Neural crest cell (in vitro differentiated cells): ENCODE measurements at places on chromosomes 5 and 9.
A peak's percentile ranks its signal among the peaks of the same experiment; 100 is the strongest.

GRCh38 chr9:69016191-69017096 lies 2.5 kb upstream of the PRKACG start:
- DNase-seq, result no peak

DNA sequence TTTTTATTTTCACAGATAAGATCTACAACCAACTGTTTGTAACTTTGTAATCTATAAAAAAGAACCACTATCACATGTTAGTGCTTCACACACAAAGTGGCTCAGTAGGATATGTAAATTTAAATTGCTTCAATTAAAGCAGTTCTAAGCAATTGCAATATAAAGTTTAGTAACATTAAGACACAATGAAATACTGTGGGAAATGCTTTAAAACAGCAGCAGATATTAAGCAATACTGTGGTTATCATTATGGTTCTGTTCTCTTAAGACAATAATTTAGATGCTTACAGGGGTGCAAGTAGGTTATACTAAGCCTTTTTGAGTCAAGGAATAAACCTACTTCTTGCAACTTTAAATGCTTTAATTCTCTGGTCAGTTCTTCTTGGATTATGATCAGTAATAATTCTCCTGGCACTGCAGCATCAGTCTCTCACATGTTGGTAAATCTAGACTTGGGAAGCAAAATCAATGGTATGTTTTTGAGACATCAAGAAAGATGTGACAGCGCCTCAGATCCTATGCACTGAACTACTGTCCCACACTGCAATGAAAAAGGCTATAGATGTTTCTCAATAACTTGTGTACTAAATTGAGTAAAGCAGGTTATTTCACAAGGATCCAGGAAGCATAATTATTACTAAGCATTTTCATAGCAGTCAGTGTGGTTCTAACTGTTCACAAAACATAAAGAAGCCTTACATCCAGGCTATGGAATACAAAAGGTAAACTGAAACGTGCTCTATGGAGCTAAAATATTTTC lies 338.7 kb upstream of the PDE4D start:
- no peak for DNase-seq

DNA sequence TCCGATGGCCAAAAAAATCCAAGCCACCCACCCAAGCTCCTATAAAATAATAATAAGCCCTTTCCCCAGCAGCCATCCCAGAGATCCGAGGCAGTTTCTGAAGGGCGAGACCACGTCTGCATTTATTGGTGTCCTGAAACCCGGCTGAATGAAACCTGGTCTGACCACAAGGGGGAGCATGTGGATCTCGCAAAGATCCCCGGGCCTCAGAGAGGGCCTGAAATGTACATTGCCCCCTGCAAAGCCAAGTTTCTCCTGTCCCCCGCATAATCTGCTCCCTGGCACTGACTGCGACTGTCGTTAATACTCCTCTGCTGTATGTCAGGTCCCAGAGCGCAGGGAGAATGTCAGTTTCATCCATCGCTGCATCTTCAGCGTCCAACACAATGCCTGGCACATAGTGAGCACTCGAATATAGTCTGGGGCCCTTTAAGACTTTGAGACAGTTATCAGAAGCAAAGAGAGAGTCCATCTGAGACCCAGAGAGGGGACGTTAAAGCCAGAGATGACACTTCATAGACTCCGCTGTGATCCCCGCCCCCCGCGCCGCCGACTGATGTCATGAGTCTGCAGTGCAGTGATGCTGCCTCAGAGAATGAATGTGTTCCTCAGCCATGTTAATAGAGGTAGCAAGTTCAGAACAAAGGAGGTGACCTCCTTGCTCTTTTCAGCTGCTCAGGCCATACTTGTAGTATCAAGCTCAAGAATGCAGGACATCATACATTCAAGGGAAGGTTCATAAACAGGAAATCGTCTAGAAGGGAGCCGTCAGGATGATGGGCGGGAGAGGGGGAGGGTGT lies 74.5 kb upstream of the BARHL1 start:
- peak; percentile 81 for DNase-seq

GRCh38 chr5:72465601-72466563 lies 41.3 kb downstream of the ZNF366 start:
- DNase-seq, result no peak

DNA sequence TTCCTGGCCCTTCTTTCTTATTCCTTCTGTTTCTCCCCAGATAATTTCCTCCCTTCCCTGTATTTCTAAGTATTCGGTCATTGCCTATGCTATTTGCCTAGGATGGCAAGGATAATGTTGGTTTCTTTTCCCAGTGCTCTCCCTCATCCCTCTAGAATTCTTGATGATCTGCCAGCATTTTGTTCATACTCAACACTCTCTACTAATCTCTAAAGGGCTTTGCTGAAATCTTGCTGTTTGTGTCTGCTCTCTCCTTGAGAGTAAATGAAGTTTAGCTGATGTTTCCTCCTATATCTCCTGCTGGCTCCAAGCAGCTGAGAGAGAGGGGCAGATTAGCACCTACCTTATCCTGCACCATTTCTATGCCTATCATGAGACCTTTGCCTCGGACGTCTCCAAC lies 38.1 kb downstream of the AGXT2 start:
- no peak for DNase-seq

DNA sequence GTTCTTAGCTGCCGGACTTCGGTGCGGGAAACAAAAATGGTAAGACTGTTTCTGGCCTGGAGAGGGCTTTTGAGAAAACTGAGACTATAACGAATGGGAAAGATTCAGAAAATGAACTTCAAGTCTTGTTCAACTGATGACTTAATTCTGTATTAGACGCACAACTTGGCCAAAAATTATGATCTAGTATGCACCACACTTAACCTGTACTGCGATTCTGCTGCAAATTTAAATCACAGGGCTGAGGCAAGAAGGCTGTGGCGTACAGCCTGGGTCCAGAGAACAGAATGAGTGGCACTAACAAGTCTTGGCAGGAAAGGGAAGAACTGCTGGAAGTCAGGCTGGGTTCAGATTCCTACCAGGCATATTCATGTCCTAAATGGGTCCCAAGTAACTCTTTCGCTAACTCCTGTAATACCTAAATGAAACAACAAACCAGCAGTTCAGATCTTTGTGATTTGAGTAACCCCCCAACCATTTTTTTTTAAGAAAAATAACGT lies 781 bp upstream of the COL23A1 start:
- DNase-seq, result no peak

DNA sequence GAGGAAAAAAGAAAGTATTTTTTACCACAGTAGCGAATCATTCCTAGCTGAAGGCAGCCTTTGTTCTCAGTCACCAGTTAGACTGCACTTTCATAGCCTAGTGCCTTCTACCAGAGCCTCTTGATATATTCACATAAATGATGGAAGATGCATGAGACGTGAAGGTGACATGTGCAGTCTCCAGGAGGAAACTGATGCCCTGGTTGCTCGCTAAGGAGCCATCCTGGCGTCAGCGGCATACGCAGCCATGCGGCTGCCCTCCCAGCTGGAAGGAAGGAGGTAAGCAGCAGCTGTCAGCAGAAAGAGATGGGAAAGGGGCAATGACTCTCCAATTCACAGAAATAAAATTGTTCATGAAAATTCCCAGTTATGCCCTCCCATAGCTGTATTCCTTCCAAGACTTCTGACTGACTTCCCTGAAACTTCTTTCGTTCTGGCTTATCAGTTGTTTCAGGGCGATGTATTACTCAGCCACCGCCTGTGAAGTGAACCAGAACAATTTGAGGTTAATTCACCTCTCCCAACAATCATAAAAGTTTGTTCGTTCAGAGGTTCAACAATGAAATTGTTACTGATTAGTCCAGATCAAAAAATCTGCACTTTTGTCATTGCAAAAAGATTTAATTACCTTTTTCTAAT lies 331.2 kb downstream of the NR2F1-AS1 start:
- DNase-seq, result peak; percentile 7

- no peak for DNase-seq
These were observed 27.5 kb downstream of the GPX3 start for GRCh38 chr5:151047814-151048425.

DNA sequence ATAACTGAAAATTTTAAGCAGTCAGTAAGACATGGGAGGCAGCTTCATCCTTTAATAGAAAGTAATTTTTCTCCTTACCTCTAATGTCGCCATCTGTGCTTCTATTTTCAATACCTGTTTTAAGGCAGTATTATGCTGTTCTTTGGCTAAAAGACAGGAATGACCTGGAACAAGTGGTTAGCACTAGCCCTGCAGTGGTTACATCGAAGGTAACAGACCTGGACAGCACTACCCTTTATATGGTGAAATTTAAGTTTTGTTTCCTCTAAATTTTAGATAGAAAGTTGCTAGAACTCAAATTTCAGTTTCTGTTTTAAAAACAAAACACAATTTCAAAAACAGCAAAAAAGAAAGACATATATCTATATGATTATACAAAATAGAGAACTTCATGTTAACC lies 534.1 kb upstream of the CDH6 start:
- no peak for DNase-seq

GRCh38 chr5:59071755-59072549 lies 489.1 kb downstream of the RAB3C start:
- no peak for DNase-seq

GRCh38 chr9:16236311-16236710 lies 634.2 kb downstream of the BNC2 start:
- DNase-seq, result no peak

DNA sequence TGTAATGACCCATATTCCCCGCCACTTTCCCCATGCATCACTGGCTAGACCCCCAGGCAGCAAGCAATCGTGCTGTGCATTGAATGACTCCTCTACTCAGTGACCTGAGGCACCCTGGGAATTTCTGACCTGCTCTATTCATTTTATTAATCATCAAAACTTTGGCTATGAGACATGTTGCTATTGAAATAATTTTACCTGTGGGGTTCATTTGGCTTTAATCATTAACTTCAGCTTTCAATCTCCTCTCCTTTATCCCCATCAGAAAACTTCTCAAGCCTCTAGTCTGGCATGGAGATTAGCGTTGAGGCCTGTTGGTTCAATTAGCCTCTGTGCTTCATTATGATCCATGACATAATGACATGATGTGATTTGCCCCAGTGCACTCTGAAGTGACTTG lies 429.0 kb downstream of the ZNF608 start:
- DNase-seq, result no peak

GRCh38 chr5:15320871-15321270 lies 179.1 kb upstream of the FBXL7 start:
- DNase-seq, result no peak

GRCh38 chr5:129096382-129096991 lies 1.9 kb downstream of the ISOC1 start:
- DNase-seq, result no peak

GRCh38 chr9:130857864-130858738 lies 23.0 kb downstream of the ABL1 start:
- no peak for DNase-seq

DNA sequence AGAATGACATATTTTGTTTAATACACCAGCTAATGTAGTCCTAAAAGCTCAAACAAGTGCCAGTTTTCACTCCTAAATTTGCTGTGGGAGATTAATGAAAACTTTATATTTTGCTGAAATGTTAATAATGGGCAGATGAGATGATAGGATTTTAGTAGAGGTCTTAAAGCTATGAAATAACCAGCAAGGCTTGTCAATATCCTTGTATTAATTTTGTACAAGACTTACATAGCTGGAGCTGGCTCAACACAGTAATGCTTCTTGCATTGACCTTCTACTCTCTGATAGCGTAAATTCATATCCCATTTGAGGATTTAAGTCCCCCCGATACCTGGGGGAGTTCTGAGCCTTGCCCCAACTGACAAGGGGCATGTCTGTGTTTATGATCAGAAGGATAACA lies 219.2 kb downstream of the MAPKAP1 start:
- DNase-seq, result no peak

GRCh38 chr5:40266952-40267351 lies 412.8 kb upstream of the PTGER4 start:
- DNase-seq, result no peak

- no peak for DNase-seq
These were observed 1166.8 kb downstream of the MAT2B start for GRCh38 chr5:164672205-164672604.

- no peak for DNase-seq
These were observed 203.2 kb downstream of the IZUMO3 start for GRCh38 chr9:24342457-24342856.

- DNase-seq, result no peak
These were observed 417.4 kb upstream of the RIOK2 start for GRCh38 chr5:97600486-97600885.

GRCh38 chr5:97943036-97943435 lies 760.0 kb upstream of the RIOK2 start:
- DNase-seq, result no peak

GRCh38 chr5:2903451-2904395 lies 152.2 kb upstream of the IRX2 start:
- no peak for DNase-seq

GRCh38 chr9:114210691-114211276 lies 55.4 kb downstream of the COL27A1 start:
- no peak for DNase-seq

- no peak for DNase-seq
These were observed 577.5 kb upstream of the CLINT1 start for GRCh38 chr5:158436271-158437065.

GRCh38 chr5:67209141-67209771 lies 12.7 kb upstream of the CD180 start:
- peak; percentile 74 for DNase-seq

GRCh38 chr5:82521431-82522051 lies 243.4 kb upstream of the RPS23 start:
- no peak for DNase-seq

GRCh38 chr5:107415762-107416161 lies 255.0 kb downstream of the EFNA5 start:
- DNase-seq, result no peak

- no peak for DNase-seq
These were observed 132.2 kb upstream of the ASTN2 start for GRCh38 chr9:117546894-117547678.

DNA sequence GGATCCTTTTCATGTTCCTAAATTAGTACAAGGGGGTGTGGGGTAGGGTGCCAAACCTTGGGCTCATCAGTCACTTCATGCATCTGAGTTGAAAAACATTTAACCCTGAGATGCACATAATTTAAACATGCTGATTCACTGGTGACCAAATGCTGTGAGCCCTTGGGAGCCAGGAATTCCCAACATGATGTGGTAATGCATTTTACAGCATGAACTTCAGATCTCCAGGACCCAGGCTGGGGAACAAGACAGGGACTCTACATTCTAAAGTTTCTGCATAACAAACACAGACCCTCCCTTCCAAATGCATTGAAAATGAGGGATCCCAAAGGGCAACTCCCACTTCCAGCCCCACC lies 322.2 kb downstream of the NDUFS4 start:
- no peak for DNase-seq

- no peak for DNase-seq
These were observed 29.3 kb upstream of the CRB2 start for GRCh38 chr9:123326662-123327093.

GRCh38 chr5:95918421-95919006 lies 43.1 kb downstream of the ELL2 start:
- DNase-seq, result no peak
